Activated T-helper 1 cell treated with anti-CD3 and anti-CD28 coated beads, Interleukin-2, amount 50 U/mL, for 16 hours (primary cell): ENCODE measurements at places on chromosomes 1 and 21.
A peak's percentile ranks its signal among the peaks of the same experiment; 100 is the strongest.

DNA sequence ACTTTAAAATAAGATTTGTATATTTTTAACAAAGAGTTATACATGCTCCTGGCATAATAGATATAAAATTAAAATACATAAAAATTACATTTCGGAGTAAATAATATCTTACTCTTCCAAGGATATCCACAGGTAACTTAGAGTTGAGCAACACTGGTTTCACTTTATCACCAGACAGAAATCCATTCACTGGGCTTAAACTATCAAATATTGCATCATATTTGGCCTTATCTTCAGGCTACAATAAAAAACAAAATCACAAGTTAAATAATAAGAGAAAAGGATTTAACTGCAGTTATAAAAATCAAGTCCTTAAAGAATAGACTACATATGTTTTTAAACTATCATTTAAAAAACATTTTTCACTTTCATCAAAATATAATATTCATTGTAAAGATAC, 55.5 kb downstream of the EPS15 start:
- DNase-seq, result no peak

GRCh38 chr1:62800825-62801306, 16.9 kb downstream of the ATG4C start:
- no peak for DNase-seq

DNA sequence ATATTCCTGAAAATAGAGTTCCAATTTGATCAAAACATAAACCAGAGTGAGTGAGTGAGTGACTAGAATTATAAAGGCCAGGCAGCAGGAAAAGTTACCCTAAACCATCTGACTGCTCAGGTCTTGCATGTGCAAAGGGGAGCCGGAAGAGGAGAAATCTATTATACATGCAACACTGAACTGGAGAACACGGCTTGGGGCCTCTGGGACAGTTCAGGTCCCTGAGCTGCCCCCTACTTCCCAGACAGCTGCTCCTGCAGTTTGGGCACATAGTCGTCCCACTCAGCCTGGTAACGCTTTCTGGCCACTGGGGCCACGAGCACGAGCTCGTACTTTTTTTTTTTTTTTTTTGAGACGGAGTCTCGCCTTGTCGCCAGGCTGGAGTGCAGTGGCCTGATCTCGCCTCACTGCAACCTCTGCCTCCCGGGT, 40.1 kb downstream of the PTPRC start:
- no peak for DNase-seq

GRCh38 chr21:26096494-26097371, 73.8 kb downstream of the APP start:
- no peak for DNase-seq

DNA sequence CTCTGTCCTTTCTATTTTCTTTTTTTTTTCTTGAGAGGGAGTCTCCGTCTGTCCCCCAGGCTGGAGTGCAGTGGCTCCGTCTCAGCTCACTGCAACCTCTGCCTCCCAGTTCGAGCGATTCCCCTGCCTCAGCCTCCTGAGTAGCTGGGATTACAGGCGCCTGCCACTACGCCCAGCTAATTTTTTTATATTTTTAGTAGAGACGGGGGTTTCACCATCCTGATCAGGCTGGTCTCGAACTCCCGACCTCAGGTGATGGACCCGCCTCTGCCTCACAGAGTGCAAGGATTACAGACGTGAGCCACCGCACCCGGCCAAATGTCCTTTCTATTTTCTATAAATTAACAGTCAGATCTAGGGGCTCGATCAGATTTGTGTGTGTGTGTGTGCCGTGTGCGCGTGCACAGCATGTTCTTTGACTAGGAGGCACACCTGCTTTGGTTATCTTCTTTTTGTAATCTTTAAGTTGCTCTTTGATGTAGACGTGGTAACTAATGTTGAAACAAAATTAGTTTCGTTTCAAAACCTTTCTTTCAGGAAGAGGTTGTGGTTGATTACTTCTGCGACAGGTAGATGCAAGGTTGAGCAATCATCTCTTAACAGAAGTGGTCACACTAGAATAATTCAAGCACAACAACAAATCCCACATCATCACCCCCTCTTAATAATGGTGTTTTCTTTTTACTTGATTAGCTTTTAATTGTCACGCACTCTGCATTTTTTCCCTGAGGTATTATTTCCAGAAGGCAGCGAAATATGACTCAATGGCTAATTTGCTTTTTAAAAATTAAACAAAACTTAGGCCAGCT, 779 bp upstream of the DEGS1 start:
- peak; percentile 11 for DNase-seq

DNA sequence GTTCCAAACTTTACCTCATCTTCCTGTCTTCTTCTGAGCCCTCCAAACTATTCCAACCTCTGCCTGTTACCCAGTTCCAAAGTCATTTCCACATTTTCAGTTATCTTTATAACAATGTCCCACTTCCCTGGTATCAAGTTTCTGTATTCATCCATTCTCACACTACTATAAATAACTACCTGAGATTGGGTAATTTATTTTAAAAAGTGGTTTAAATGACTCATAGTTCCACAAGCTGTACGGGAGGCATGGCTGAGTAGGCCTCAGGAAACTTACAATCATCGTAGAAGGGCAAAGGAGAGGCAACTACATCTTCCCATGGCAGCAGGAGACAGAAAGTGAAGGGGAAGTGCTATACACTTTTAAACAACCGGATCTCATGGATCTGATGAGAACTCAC, 428.5 kb upstream of the RGS18 start:
- DNase-seq, result no peak

DNA sequence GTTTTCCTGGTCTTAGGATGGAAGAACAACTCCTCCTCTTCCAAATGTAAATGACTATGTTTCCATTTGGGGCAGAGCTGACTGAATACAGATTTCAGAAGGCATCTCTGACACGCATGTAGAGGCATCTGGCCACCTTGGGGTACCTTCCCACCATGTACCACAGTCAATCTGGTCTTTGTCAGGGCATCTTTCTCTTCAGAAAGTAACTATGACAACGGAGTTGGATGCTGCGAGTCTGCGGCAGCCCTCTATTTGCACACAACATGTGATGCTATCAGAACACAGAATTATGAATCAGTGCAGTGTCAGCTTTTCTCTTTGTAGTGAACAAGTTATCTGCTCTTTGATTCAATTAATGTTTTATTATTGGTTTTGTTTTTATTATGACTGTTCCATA, 94.7 kb downstream of the TSEN15 start:
- no peak for DNase-seq

GRCh38 chr1:199690496-199690895, 337.0 kb upstream of the NR5A2 start:
- no peak for DNase-seq

DNA sequence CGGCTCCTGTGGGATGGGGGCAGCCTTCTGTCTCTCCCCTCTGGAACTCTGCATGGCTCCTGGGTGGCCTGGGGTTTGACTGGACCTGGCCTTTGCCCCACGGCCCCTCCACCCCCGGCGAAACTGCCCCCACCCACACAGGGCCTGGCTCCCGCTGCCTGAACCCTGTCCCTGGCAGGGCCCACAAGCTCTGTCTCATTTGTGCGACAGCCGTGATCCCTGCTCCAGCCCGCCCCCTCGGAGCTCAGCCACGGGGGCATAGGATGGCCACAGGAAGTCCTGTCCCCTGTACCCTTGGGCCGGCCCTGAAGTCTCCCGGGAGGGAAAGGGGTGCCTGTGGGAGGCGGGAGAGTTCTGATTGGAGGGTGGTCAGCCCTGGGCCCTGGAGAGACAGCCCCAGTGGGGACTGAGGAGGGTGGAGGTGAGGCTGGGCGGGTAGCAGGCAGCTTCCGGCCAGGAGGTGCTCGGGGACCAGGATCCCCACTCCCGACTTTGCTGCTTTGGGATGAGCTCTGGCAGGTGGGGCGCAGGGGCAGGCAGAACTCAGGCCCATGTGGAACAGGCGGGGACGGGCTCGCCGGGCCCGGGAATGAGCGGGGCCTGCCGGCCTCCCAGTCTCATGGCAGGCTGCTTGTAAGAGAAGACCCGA, 45.1 kb downstream of the SLX9 start:
- DNase-seq, result no peak

DNA sequence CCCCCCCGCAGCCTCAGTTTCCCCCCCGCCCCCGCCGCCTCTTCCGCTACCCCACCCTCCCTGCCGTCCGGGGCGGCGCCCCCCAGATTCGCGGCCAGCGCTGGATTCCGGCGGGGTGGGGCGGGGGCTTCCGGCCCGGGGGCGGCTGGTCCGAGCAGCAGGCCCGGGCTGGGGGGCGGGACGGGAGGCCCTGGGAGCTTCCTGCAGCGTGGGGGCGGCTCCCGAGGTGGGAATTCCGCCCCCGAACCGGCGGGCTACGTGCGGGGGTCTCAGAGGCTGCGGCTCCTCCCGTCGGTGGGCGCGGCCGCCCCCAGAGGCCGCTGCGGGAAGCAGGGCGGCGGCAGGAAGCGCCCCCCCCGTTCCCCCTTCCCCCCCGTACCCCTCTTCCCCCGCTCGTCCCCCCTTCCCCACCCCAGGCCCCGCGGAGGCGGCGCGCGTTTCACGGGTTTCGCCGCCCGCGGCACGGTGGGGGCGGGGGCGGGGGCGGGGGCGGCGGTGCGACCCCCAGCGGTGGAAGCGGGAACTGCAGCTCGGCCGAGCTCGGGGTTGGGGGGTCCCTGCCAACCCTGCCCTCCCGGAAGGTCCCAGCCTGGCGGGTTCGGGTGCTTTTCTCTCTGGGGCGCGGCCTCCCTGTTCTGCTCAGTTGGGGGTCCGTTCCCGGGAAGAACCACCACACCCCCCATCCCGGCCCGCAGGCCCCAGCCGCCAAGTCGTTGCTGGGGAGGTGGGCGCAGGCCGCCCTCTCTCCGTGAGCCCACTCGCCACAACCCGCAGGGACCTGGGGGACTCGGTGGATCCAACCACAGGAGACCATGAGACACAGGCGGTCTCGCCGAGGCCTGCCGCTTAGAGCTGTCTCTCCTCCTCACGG, 76.3 kb downstream of the MORN1 start:
- peak; percentile 44 for DNase-seq

GRCh38 chr1:169651035-169651434, 21.1 kb upstream of the SELP start:
- DNase-seq, result no peak
